ENCODE measurements at places on chromosomes 5 and 9. TPM values are rescaled to one million over a fixed set of nuclear protein-coding genes. Genes with fewer than 3 reads are reported as not detected.

DNA sequence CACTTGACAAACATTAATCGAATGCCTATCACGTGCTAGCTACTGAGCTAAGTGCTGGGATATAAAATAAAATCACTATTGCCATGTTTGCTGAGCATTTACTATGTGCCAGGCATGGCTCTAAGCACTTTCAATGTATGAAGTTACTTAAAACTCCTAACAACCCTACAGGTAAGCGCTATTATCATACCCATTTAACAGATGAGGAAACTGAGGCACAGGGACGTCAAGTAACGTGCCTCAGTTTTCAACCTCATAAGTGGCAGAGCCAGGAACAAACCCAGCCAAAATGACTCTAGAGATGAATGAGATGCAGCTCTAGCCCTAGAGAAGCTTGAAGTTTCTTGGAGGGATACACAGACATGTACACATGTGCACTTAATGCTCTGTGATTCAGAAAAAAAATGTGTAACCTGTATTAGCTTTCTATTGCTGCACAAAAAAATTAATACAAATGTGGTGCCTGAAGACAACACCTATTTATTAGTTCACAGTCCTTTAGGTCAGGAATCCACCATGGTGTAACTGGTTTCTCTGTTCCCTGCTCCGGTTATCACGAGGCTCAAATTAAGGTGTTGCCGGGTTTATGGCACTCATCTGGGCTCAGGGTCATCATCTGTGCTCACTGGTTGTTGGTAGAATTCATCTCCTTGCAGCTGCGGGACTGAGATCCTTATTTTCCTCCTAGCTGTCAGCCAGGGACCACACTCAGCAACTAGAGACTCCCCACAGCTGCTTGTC lies 33.7 kb downstream of the TTLL11 start:
- no peak for DNase-seq

- no peak for DNase-seq
These were observed 11.3 kb downstream of the STOM start for GRCh38 chr9:121358751-121359150.

DNA sequence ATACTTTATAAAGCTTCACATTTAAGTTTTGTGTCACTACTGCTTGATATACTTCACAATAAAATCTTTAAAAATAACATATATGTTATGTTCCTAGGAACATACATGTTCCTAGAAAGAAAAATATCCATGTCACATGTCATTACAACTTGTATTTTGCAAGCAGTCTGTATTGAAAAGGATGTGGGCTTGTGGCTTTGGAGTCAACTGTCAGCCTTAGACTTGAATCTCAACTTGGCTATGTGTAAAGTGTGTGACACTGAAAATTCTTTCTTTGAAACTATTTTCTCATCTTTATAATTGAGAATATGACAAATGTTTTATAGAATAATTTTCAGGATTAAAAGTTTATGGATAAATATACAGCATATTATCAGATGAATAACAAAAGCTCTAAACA lies 273.1 kb downstream of the KIAA0825 start:
- no peak for DNase-seq

DNA sequence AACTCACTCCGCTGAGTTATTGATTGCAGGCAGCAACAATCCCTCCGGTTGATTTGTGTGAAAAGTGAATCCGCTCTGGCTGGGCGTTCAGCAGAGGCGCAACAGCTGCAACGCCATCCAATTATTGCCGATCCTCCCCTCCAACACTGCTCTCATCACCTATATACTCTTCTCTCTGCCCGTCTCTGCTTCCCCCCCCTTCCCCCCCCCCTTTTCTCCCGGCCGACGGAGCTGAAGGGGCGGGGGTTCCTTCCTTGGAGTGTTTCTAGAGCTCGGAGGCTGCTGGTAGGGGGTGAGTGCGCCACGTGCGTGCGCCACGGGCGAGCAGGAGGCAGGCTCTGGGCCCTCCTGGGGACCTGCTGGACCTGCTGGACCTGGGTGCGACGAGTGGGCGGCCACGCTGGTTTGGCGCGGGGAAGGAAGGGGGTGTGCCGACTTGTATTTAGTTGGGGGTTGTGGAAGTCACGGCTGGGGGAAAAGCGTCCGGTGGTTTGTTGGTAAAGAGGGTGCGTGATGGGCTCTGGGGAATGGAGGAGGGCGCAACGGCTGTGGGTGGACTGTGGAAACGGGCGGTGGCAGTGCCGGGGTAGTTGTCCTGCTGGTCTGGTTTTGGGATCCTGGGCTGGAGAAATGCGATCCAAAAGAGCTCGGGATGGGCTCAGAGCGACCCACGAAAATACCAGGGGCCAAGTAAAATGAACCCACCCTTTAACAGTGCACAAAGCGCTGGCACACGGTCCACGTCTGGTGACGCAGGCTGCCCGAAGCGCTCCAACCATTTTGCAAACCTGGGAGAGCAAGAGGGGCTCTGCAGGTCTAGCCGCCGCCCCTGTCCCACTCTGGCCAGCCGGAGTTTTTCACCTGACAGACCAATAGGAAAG lies 6.4 kb upstream of the MEF2C start:
- DNase-seq = no peak

DNA sequence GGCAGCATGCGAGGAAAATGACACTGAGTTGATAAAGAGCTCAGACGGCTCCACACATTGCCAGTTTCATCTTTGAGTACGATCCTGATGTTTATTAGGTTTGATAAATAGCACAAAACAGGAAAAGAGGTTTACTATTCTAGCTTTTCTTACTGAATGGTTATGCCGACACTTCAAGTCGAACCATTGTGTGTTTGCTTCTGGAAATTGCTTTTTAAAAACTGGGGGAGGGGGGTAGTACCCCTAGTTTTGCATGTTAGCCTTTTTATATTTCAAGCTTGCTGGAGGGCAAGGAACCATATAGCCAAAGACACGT lies 5.2 kb downstream of the PTCH1 start:
- DNase-seq = no peak

GRCh38 chr5:84642795-84643194 lies 258.1 kb upstream of the EDIL3 start:
- no peak for DNase-seq

GRCh38 chr5:15844253-15844652 lies 335.3 kb downstream of the MARCHF11 start:
- no peak for DNase-seq

DNA sequence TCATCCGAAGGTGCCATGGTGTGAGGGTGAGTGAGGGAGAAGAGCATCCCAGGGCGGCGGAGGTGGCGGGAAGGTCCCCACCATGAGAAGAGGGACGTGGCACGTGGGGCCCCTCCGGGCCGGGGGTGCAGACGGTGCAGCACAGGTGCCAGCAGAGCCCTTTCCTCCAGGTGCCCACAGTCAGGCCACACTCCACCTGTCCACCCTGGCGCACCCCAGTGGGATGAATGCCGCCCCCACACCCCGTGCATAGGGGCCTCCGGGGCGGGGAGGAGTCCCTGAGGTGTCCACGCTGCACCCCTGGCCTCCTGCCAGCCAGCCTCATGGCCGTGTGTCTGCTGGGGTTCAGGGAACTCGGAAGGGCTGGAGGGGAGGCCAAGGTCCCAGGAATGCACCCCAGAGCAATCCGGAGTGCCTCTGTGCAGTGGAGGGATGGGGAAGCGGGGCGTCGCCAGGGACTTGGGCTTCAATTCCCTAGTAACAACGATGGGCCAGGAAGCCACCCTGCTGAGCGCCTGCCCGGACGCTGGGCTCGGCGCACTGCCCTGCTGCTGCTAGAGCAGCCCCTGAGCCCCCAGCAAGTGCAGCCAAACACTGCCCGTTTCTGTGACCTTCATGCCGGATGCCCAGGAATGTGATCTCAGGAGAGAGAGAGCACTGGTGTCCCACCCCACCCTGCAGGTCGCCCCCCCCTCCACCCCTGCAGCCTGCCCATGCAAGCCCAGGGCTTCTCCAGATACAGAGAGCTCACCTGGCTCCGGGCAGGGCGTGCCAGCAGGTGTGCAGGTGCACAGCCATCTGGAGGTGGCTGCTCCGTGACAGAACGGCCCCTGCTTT lies 8.8 kb upstream of the NACC2 start:
- DNase-seq = no peak

DNA sequence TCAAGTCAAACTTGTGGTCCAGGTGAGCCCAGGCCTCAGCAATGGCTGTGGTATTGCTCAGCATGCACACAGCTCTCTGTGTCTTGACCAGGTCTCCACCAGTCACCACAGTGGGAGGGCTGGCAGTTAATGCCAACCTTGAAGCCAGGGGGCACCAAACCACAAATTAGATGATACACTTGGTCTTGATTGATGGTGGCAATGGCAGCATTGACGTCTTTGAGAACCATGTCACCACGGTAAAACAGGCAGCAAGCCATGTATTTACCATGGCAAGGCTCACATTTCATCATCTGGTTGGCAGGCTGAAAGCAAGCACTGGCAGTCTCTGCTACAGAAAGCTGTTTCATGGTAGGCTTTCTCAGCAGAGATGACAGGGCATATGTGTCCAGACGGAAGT lies 40.0 kb downstream of the NIM1K start:
- DNase-seq = no peak

- no peak for DNase-seq
These were observed 1.2 kb upstream of the MSANTD3 start for GRCh38 chr9:100425758-100426157.

Gene PIP5K1B
- polyA plus RNA-seq = 6.4 TPM

Gene N4BP3
- polyA plus RNA-seq = 4.9 TPM

Gene UBE2QL1
- polyA plus RNA-seq = 0.82 TPM

Gene STKLD1
- 3.9 TPM for polyA plus RNA-seq
